ENCODE measurements at places on chromosomes 5 and 9. TPM values are rescaled to one million over a fixed set of nuclear protein-coding genes. Genes with fewer than 3 reads are reported as not detected.
A peak's percentile ranks its signal among the peaks of the same experiment; 100 is the strongest.

DNA sequence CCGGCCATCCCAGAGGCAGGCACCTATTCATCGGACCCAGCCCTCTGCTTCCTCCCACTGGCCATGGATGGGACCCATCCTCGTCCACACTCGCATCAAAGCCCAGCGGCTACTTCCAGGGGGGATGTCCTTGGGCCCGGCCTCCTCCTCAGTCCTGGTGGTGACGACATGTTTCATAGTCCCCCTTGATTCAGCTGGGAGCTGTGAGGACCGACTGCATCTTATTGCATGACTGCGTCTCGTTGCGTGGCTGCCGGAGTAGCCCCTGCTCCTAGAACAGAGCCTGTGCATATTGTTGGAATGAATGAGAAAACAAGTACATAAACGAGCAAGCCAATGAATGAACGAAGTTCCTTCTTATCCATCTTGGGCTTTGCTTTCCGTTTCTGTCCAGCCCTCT is 12.8 kb downstream of the NCS1 start:
- DNase-seq: peak; percentile 39

- DNase-seq: no peak
Observed at GRCh38 chr9:28696960-28697359, 1123.7 kb upstream of the C9orf72 start.

GRCh38 chr9:99056886-99057664 is 47.8 kb upstream of the TGFBR1 start:
- DNase-seq: no peak

GRCh38 chr5:171619744-171620143 is 165.9 kb upstream of the SMIM23 start:
- DNase-seq: no peak

- no peak for DNase-seq
Observed at GRCh38 chr9:122819326-122819725, 9.1 kb downstream of the PDCL start.

DNA sequence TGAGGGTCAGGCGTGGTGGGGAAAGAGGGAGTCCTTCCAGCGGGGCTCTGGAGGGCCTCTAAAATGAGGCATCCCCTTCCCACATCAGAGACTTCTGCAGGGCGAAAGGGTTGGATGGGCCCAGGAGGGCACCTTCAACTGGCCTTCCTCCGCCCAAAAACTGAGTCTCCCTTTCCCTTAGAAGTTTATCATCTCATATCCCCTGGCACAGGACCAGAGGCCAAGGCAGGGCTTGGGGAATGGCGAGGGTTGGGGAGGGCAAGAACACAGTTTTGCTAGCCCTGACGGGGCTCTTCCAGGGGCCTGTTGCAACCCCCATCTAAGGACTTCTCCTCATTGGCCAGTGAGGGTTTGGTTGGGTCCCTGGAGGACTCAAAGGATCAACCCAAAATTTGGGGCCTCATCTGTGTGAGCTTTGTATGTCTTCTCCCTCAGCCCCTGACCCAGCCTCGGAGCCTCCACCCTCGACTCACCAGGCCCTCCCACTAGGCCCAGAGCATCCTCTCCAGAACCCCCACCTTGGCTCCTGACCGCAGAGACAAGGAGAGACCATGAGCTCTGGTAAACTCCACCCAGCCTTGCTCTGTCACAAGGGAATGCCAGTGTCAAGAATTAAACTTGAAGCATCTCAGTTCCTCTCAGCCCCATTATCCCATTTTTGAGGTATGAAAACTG is 24.1 kb downstream of the AQP7 start:
- DNase-seq: no peak

DNA sequence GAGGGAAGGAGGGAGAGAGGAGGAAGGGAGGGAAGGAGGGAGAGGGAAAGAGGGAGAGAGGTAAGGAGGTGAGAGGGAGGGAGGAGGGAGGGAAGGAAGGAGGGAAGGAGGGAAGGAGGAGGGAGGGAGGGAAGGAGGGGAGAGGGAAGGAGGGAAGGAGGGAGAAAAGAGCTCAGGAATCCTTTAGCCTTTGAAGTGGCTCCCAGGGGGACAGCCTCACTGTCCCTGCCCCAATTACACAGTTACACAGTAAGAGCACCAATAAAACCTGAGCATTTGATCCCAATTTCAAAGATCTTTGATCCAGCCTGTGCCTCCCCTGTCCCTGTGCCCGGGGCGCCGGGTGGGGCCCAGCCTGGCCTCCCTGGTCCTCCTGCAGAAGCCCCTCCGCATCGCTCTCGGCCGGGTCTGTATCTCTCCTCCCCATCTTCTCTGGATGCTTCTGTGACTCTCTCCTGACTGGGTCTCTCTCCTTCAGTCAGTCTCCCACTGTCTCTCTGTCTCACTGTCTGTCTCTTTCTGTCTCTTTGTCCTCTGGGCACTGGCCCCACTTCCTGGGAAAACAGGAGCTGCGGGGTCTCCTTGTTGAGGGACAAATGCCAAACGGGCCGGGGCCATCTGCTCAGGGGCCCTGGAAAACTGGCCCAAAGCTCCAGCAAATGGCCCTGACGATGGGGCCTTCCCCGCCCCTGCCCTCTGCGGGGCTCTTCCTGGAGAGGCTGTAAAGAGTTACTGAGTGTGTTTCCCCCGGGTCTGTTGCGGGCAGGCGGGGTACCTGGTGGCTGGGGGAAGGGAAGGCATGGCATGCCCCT is 54.2 kb upstream of the EGFL7 start:
- DNase-seq: no peak

- no peak for DNase-seq
Observed at GRCh38 chr5:171416160-171417049, 3.0 kb upstream of the FGF18 start.

DNA sequence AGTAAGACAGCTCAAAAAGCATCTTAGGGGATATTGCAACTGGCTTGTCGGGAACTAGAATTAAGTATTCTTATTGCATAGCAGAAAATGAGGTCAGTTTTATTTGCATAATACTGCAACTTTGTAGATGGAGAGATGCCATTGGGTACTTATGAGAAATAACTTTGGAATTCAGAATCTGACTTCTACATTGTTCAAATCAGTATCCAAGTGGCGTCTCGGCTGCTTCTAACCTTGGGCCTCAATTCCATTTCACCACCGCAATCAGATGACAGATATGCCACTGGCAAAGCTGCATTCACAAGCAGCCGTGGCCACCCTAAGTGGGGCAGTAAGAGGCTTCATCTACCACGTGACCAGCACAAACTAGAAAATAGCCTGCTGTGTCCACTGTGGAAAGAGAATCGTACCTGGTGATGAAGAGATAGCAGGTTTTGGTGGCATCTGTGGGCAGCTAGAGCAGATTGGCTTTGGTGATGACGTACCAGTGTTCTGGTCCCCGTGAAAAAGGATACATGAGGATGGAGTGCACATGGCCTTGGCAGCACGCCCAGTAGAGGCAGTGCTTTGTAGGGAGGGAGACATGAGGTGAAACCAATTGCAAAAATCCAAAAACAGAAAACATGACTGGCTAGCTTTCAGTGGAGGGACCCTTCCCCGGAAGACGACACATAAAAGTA is 116.6 kb downstream of the KLHL3 start:
- DNase-seq: no peak

DNA sequence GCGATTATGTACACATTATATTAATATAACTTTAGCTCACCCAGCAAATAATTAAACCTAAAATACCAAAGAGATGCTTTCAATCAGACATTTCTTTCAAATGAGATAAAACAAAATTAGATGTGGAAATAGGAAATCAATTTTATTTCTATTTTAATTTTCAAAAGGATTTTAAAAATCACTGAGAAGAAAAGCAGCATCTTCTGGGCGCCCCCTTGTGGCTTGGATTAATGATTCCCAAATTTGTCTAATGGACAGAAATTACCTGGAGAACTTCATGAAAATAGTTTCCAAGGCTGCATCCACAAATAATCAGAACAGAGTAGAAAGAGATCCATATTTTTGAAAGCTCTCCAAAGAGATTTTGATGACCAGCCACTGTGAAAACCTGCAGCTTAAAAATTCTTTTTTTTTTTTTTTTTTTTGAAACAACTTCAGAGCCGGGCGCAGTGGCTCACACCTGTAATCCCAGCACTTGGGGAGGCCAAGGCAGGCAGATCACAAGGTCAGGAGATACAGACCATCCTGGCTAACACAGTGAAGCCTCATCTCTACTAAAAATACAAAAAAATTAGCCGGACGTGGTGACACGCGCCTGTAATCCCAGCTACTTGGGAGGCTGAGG is 50.9 kb upstream of the CEMIP2 start:
- DNase-seq: peak; percentile 68

Gene PCDHAC1
- total RNA-seq: not detected

Gene QRFP
- total RNA-seq: not detected

Gene PPP6C
- 23.8 TPM for total RNA-seq

Gene PCDHB2
- total RNA-seq: 0.43 TPM

Gene PCDHB9
- not detected for total RNA-seq

Gene OGN
- total RNA-seq: 4.6 TPM

Gene ANXA2R
- 1.2 TPM for total RNA-seq

Gene LCN2
- total RNA-seq: 10.8 TPM

Gene ZNF879
- 1.8 TPM for total RNA-seq

Data from stomach (tissue), 19 donors.